CD4-positive, alpha-beta T cell treated with Interleukin-15 for 4 hours (primary cell): ENCODE measurements at places on chromosomes 6 and 20.

DNA sequence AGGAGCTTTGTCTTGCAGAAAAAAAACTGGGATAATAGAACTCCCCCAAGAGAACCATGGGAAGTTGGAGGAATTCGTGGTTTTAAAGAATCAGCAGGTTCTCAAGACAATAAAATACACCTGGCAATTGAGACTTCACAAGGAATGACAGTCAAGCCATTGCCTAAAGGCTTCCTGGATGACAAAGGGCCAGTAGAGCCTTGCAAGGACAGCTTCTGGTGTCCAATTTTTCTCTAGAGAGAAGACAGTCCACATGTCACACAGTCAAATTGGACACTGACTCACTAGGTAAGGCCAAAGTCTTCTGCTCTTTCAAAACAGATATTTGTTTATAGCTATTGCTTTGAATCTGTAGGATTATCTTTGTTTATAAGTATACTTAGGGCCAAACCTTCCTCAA, 80.3 kb upstream of the BMP5 start:
- DNase-seq, result no peak

GRCh38 chr6:39927159-39927558, 7.1 kb downstream of the MOCS1 start:
- no peak for DNase-seq

GRCh38 chr20:59253779-59254319, 46.6 kb upstream of the EDN3 start:
- peak; percentile 21 for DNase-seq

GRCh38 chr6:157200117-157200516, 123.2 kb downstream of the TMEM242 start:
- DNase-seq, result no peak

- no peak for DNase-seq
Measured at GRCh38 chr6:131739136-131739535, 28.3 kb upstream of the CTAGE9 start.

DNA sequence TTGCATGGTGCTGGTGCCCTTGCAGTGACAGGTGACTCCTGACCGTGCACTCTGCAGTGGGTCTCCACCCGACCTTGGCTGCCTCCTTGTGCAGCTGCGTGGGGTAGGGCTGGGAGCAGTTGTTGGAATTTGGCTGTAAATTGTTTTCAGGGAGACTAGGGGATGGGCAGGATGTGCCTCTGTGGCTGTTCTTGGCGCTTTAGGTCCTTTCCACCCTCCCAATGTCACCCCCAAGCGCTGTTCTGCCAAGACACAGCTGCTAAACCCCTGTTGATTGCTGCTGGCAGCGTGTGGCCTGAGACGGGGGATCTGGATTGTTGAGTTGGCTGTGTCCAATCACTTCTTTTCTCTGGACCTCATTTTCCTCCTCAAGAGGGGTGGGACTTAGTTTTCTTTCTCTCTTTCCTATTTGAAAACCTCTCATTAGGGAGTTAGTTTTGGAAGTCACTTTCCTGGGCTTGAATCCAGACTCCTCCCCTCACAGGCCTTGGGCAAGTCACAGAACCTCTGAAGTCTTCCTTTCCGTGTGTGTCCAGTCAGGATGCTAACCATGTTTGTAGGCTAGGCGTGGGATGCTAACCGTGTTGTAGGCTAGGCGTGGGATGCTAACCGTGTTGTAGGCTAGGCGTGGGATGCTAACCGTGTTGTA, 8.5 kb downstream of the IGF2R start:
- no peak for DNase-seq

GRCh38 chr20:2469991-2470422, 582 bp downstream of the SNRPB start:
- DNase-seq, result peak; percentile 56

DNA sequence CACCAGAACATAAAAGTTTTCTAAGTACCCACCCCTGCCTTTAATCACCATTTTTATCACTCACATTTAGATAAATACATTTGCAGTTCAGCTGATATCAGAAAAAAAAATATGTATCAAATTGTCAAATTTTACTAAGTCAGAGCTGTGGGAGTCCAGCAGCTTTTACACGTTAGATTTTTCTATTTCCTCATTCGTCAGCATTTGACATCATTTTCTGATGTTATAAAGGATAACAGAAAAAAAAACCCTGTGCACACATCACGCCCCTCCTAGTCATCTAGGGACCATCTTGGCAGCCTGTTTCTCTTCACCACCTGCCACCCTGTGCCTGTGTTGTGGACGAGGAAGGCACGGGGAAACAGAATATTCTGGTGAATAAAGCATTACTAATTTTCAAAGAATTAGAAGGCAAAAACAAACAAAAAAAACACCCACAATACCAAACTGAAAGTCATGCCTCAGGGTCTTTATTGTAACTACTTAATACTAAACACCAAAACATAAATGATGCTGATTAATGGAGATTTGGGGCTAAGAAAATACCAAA, 12.4 kb downstream of the B4GALT5 start:
- DNase-seq, result peak; percentile 68

GRCh38 chr6:24858177-24858653, 59.5 kb upstream of the ARMH2 start:
- peak; percentile 81 for DNase-seq

GRCh38 chr6:111030008-111031007, 48.5 kb downstream of the RPF2 start:
- DNase-seq, result no peak

GRCh38 chr20:24273251-24273650, 196.2 kb upstream of the SYNDIG1 start:
- no peak for DNase-seq

- no peak for DNase-seq
Measured at GRCh38 chr6:98039904-98040607, 757.0 kb upstream of the MMS22L start.

- DNase-seq, result no peak
Measured at GRCh38 chr20:7516621-7517111, 423.6 kb downstream of the HAO1 start.

DNA sequence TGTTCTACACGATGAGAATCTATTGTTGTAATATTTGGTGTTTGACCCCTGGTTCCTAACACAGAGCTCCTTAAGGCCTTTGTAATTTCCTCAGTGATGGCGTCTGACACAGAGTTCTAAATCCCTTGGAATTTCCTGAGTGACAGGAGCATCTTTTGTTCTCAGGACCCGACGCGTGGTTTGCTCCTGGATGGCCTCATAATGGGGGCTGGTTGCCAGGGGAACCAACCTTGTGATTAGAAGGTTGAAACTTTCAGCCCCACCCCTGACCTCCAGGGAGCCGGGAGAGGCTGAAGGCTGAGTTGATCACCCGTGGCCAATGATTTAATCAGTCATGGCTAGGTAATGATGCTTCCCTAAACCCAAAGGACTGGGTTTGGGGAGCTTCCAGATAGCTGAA, 20.5 kb upstream of the ZNF133 start:
- DNase-seq, result no peak

GRCh38 chr6:12371641-12372146, 81.5 kb downstream of the EDN1 start:
- DNase-seq, result no peak

GRCh38 chr6:151493161-151493803, 535 bp upstream of the CCDC170 start:
- no peak for DNase-seq

- DNase-seq, result no peak
Measured at GRCh38 chr20:58669287-58670006, 18.4 kb downstream of the STX16 start.

- no peak for DNase-seq
Measured at GRCh38 chr6:129871221-129871620, 10.1 kb upstream of the TMEM244 start.

DNA sequence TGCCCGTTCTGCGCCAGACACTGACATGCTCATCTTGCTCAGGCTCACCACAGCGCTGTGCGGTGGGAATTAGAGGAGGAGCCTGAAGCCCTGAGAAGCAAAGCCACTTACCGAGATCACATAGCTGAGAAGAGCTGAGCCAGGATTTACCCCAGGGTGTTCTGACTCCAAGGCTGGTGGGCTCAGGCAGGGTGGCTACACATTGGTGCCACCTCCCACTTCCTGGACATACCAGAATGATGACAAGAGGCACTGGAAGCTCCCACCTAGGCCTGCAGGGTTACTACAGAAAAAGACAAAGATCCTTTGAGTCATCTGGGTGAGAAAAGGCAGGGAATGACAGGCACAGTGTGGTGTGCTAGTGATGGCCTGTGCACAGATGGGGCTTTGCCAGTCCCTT, 24.4 kb upstream of the FKBP1A start:
- no peak for DNase-seq

DNA sequence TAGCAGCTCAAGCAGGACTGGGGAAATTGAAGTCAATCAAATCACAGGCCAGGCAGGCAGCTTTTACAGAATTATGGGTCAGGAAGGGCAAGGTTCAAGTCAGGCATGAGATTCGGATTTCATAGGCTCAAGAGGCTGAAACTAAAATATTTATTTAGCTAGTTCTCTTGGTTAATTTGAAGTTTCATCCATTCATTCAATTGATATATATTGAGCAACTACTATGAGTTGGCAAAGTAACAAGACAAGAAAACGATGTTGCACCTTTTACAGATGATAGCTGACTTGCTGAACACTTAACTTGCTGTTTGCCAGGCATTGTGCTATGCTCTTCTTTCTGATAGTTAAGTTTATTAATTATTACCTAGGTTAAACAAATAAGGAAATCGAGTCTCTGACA, 20.5 kb upstream of the ASCC3 start:
- no peak for DNase-seq

- DNase-seq, result no peak
Measured at GRCh38 chr20:53897884-53898555, 172.4 kb downstream of the BCAS1 start.

- no peak for DNase-seq
Measured at GRCh38 chr6:140546640-140547039, 1172.2 kb upstream of the CITED2 start.

- DNase-seq, result no peak
Measured at GRCh38 chr20:46970937-46971630, 76.4 kb downstream of the EYA2 start.

GRCh38 chr6:147625946-147626345, 117.5 kb downstream of the SAMD5 start:
- DNase-seq, result no peak

DNA sequence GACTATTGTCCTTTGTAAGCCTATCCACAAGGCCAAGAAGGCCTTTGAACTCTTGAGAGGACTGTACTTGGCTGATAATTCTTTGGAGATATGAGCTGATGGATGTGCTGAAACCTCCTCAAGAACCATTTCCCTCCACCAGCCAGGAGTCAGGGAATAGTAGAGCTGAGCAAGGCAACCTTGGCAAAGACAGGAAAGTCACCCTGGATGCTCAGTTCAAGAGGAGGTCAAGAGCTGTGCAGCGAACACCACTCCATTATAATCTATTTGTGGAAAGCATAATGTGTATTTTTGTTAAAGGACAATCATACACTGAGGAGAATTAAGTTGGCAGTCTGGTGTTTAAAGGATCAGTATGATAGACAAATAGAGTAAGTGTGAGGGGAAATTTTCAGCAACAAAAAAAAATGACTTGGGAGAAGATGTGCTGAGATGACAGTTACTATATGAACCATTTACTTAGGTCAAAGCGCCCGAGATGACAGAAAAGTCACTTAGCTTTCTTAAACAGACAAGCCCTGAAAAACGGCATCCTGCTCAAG, 177.2 kb upstream of the COL21A1 start:
- DNase-seq, result no peak

- DNase-seq, result no peak
Measured at GRCh38 chr20:13325033-13325432, 104.0 kb downstream of the ISM1 start.

- DNase-seq, result peak; percentile 48
Measured at GRCh38 chr20:1357921-1358671, 29.2 kb upstream of the SDCBP2 start.

DNA sequence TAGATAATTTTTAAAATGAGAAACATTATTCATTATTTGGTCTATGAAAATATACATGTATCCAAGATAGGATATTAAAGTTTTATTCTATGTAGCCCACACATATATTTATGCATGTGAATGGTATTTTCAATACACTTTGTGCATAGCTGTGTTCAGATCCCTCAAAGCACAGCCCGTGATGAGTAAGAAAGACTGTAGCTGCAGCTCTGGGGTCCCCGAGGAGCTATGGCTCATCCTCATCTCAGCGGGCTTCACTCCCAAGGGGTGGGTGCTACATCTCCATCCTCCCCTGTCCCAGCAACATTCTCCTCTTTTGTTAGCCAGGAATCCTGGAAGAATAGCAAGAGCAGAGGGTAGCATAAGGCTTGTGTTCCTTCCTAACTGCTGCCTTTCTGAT, 130.8 kb downstream of the SAMD5 start:
- no peak for DNase-seq

GRCh38 chr20:33267701-33268100, 15.3 kb upstream of the BPIFB1 start:
- DNase-seq, result no peak

DNA sequence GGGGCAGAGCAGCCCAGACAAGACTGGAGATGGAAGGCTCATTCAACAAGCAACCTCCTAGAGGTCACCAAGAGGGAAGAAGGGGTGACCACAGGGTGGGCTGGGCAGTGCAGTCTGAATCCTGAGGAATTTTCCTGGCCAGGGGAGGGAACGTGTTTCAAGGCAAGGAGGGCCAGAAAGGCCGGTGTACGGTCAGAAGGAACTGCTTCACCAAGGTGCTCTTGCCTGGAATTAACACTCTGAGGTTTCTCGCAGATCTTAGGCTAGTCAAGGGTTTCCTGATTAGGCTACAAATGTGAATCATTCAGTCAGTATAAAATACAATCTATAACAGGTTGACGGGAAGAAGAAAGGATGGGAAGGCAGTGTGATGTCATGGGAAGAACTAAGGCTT, 199.3 kb downstream of the LRFN2 start:
- DNase-seq, result peak; percentile 10

DNA sequence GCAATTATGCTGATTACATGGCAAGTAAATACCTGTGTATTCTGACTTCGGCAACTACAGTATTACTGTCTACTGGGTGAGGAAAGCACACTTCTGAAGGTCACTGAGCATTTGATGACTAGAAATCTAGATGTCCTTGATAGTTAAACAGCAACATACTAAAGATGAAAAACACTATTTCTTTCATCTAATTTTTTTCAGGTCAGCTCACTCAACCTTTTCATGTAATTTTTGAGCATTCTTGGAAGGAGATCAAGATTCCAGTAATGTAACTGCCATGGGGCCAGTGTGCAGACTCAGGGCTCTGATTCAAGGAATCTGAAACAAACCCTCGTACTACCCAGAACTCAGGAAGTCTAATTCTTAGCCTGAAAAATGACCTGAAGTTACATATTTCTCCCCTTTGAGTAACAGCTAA, 222.6 kb upstream of the TAB2 start:
- DNase-seq, result peak; percentile 89

DNA sequence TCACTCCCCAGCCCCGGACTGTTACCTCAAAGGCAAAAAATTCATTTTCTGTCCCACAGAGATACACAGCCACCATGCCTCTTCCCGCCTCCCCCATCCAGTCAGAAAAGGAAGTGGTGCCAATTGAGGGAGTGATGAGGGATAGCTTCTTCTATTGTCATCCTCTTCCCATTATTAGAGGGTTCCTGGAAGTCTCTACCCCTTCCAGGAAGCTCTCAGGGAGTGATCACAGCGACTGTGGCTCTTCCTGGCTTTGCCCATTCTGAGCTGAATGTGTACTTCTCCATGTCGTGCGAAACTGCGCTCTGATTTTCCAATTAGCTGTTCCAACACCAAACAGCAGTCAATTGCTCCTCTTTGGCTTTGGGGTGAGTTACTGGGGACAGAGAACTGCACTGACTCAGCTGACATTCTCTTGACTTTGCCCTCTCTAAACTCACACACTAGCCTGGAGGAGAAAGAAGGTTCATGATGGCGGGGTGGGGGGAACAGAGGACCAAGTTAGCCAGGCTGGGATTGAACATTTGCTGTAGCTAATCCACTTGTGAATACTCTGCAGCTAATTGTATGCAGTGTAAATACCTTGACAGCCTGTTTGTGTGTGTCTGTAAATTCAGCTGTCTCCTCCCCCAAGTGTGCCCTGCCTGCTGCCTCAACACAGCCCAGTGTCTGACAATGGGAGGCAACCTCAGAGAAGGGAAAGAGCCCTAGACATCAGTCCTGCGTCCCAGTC, 2.4 kb upstream of the MDGA1 start:
- no peak for DNase-seq
